HS-27A (cell line): ENCODE measurements at places on chromosomes 7 and 10.
A peak's percentile ranks its signal among the peaks of the same experiment; 100 is the strongest.

DNA sequence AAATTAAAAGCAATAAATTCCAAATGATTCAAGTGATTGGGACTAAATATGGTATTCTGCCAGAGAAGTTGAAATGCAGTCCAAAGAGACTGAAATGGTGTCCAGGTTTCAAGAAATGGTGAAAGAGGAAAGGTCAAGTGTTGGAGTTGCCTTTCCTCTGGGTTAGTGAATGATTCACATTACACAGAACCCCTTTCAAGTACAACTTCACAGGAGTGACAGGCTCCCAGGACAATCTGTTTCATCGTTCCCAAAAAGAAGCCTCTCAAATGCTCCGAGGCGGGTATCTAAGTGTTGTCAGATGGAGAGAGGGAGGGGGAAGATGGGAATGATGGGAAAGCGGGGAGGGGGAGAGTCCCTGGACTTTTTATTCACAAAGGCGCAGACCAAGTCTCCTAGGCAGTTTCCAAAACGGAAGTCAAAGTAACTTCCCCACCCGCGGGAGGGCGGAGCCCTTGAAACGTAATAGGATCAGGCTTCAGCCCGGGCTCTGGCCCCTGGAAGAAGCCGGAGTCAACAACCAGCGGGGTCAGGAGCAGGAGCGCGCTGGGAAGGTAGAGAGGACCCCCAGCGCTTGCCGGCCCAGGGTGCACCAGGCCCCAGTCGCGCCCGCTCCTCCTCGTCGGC is 754 bp downstream of the SLC25A13 start:
- DNase-seq, result peak; percentile 48

GRCh38 chr10:78565841-78566240 is 502.9 kb upstream of the ZMIZ1 start:
- no peak for DNase-seq

DNA sequence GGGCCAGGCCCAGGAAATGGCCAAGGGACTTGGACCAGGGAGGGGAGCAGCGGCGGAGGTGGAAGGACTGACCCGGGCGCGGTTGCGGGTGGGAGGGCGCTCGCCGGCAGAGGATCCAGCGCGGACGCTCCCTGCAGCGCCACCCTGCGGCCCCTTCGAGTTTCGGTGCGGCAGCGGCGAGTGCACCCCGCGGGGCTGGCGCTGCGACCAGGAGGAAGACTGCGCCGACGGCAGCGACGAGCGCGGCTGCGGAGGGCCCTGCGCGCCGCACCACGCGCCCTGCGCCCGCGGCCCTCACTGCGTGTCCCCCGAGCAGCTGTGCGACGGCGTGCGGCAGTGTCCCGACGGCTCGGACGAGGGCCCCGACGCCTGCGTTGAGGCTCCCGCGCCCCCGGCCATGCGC is 16.8 kb upstream of the ZNF467 start:
- no peak for DNase-seq

- DNase-seq, result no peak
These were observed 114.0 kb upstream of the COBL start for GRCh38 chr7:51430480-51431086.

GRCh38 chr7:106071999-106072714 is 40.0 kb downstream of the SYPL1 start:
- DNase-seq, result no peak

DNA sequence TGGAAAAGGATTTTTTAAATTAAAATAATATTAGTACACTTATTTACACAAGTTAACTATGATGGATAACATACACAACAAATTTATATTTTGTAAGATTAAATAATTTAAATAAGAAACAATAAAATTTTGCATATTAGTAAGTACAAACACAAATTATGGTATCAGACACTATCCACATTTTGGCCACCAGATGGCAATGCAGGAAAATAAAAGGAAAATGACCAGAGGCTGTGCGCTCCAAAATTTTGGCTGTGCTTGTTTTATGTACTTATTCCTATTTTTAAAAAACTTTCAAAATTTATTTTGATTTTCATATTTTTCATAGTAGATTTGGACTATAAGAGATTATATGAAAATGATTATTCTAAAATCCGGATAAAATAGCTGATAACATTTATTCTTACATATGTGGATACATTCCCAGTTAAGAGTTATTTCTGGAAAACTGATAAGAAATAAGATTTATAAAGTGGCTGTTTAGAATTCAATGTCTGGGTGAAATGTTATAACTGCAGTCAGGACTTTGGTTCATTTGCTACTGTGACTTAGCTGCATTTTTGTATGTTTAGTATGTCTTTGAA is 274.7 kb upstream of the HGF start:
- DNase-seq, result no peak
